ENCODE measurements at places on chromosomes 5 and 9.

DNA sequence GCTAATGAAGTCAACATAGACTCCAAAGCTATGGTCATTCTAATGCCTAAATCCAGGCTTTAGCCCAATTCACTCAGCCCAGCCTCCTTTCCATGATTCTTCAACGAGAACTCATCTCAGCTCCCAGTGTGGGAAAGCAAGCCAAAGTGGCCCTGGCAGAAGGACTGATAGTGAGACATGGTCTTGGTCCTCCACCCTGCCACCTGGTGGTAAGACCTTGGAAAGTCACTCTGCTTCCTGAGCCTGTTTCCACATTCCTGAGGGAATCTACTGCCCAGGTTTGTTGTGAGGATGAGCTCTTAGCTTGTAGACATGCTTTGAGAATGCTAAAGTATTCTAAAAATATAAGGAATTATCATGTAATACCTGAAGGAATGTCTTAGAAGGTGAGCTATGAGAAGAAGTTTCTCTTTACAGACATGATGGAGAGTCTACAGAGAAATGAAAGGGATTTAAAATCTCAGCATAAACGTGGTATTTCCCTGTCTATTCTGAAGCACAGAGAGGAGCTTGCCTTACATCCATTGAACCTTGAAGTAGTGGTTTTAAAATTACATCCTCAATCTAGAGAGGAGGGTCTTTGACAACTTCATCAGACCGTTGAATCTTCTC lies 173.5 kb downstream of the TRIM32 start:
- DNase-seq: no peak

DNA sequence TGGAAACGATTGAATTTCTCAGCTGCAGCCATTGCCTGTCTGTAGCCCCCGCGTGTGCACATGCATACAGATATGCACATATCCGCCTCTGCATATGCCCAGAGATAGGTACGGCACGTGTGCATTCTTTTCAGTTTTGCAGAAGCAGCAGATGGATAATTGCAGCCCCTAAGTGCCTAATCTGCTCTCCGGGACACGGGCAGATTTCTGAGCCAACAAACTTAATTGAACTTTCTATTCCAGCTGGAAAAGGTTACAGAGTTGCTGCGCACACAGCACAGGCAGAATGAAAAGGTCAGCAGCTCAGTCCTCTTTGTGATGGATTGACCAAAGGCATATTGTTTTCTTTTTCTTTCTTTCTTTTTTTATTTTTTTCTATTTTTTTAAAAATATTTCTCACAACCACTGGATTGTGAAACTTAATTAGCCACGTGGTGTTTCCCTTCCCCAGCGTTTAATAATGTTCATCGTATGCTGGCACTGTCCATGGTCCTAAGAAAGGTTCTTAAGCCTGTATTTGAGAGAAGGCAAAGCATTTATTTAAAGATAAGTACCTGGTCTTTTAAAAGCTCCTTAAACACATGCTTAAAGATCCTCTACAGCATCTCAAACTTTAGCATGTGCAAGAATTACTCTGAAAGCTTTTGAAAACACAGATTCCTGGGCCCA lies 270.2 kb upstream of the BRINP1 start:
- DNase-seq: no peak

- no peak for DNase-seq
These were observed 284.3 kb downstream of the CCDC171 start for GRCh38 chr9:15837079-15837679.

DNA sequence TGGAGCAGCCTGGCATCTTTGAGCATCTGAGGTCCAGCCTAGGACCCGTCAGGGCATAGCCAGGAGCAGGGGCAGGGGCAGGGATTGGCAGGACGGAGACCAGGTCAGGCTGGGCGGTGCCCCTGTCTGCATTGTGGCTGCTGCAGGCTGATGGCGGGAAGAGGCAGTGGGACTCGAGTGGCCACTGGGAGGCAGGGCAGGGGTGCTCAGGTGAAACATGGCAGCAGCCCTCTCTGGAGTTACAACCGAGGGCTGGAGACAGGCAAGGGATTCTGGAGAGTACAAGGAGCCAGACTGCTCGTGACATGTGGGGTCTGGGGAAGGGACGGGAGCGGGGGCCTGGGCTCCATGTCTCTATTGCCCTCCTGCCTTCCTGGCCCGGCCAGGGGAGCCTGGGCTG lies 97.4 kb upstream of the RAPGEF1 start:
- no peak for DNase-seq

DNA sequence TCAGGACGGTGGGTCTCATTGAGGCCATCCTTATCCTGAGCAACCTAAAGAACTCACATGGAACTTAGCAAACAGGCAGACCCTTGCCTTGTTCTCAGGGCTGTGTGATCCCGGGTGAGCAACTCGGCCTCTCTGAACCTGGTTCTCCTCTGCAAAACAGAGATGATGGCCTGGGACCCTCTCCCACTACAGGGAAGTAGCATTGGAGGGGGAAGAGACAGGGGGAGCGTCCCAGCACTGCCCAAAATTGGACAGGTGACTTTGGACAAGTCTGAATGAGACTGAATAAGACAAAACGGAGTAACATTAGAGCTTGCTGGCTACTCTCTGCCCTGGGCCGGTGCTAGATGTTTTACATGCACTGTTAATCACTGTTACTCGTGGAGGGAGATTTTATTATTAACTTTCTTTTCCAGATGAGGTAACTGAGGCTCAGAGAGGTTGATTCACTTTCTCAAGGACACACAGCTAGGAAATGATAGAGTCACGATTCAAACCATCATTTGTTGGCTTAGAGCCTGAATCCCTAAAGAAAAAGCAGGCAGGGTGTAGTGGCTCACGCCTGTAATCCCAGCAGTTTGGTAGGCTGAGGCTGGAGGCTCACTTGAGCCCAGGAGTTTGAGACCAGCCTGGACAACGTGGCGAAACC lies 136.4 kb downstream of the C9orf50 start:
- no peak for DNase-seq

- DNase-seq: no peak
These were observed 8.3 kb downstream of the HSD17B3 start for GRCh38 chr9:96293498-96294158.

- DNase-seq: no peak
These were observed 2.3 kb upstream of the GMCL2 start for GRCh38 chr5:178189433-178189832.

DNA sequence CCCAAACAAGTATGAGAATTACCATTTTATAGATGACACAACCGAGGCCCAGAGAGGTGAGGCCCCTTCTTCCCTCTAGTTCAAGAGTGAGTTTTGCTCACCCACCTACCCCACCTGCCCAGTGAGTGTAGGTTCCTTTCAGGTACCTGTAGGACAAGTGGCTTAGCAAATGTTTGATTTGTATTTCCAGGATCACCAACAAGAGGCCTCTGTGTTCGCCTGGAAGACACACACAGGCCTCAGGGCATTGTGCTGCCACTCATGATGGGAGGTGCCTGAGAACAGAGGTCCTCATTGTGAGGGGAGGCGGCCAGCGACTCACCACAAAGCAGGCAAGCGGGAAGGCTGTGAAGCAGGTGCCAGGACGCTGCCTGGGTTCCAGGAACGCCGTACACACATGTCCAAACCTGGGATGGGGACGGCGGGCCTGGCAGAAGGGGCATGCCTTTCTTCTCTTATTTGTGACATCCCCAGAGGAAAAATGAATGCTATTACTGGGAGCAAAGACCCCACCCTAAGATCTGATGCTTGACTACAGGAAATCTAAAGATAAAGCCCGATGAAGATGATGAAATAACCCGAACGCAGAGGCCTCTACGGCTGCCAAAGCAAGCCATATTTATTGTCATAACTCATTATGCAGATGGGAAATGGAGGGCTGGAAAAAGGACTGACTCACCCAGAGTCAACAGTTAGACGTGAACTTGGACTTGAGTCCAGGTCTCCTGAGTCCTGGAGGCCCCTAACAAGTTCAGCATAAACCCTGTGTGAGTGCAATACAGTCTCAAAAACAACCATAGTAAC lies 60.2 kb upstream of the SLC25A51 start:
- no peak for DNase-seq

DNA sequence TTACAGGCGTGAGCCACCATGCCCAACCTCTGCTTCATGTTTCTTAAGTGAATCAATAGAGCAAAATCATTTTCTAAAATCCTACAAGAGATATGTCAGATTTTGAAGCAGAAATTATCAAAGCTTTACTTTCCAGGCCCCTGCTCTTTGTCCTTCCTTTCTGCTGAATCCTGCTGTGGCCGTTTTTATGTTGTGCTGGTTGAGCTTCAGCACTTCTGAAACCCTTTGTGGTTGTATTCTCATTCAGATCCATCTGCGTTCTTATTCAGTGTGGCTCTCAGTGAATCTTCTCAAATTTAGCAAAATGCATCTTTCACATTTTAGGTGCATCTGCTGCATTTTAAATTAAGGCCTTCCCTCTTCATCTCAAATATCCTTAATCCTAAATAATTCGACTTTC lies 26.0 kb downstream of the JMY start:
- DNase-seq: no peak

DNA sequence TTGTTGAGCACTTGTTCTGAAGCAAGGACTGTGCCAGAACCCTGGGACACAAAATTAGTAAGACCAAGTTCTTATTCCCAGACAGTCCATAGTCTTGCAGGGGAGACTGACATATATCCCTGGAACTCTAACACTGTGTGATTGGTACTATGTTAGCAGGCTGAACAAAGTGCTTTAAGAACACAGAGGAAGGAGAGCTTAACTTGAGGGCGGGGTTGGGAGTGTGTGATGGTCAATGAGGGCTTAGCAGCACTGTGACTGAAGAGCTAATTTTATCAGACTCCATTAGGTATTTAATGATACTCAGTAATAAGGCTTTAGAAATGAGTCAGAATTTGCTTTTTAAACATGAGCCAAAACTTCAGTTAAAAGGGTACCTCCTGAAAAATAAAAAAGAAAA lies 14.9 kb upstream of the SPATA24 start:
- no peak for DNase-seq

GRCh38 chr9:113187929-113188595 lies 33.0 kb downstream of the FKBP15 start:
- DNase-seq: no peak

DNA sequence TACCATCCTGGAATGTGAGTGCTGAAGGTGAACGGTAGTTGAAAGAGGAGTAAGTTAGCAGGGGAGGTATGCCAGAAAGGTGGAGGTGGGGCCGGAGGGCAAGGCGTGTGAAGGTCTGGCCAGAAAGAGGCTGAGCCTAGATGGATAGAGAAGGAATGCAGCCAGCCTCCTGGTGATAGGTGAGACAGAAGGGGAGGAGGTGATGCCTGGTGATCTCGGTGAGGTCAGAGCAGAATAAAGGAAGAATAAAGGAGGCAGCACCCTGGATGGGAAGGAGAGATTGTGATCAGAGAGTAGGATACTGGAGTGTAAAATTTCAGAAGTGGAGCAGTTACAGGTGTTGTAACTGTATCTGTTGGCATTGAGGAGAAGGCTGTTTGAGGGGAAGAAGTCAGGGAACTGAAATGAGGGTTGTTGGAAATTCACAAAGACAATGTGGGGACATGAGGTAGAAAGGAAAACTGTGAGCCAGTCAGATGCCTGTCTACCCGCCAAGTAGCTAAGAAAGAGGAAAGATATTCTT lies 2.0 kb downstream of the GNG10 start:
- DNase-seq: no peak

- DNase-seq: no peak
These were observed 32.6 kb downstream of the MAPK9 start for GRCh38 chr5:180259260-180259611.

DNA sequence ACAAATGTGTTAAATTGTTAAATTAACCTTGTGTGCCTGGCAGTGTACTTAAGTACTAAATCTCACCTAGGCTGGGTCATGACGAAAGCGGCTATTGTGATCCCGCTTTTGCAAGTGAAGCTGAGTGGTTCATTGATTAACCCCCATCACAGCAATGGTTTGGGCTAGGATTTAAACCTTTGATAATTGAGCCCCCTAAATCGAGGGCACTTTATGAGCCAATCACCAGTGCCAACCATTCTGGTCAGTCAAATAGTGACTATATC lies 22.8 kb downstream of the HNRNPK start:
- DNase-seq: no peak

DNA sequence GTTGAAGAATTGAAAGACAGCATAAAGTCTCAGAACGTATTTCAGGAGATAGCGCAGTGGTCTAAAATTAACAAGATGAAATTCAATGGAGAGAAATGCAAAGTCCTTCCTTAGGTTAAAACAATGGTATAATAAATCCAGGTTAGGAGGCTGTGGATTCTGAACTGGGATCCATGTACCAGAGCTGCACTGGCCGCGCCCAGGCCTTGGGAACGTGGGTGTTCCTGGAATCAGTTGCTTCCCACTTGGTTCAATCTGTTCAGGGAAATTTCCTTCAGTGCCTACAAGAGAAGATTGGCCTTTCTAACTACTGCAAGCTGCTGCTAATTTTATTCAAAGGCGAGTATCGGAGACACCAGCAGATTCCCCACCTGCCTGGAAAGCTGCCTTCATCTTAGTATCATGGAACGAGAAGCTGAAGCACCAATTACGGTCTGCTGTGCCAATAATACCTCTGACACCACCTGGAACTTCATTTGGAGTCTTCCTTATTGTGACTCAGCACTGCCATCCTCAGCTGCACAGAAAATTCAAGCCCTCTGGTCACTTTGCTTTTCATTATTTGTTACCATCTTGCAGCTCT lies 14.3 kb upstream of the CTNND2 start:
- no peak for DNase-seq

GRCh38 chr5:133344266-133344665 lies 268.1 kb downstream of the FSTL4 start:
- no peak for DNase-seq

- no peak for DNase-seq
These were observed 1.5 kb downstream of the CSF2 start for GRCh38 chr5:132074772-132075718.

DNA sequence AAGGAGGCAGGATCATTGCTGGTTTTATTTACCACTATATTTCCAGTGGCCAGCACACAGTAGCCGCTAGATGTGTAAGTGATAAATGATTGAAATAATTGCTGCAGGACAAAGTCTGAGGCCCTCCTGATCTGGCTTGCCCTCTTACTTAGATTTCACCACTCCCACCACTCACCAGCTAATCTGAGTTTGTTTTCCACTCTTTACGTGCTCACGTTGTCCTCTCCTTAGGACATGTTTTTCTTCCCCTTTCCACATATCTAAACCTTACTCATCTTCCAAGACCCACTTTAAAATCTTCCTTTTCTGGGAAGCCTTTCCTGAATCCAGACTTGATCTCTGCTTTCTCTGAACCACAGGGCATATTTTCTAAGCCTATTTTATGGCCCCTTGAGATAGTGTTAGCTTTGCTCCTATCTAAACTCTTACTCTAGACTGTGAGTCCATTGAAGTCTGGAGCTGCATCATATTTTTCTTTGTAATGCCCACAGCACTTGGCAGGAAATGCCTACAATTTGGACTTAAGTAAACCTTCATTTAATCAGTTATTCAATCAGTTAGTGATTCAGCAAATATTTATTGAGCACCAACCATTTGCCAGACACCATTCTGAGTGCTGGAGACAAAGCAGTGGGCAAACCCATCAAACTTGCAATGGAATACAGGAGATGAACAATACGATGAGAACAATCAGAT lies 2.4 kb downstream of the TLR4 start:
- DNase-seq: no peak

DNA sequence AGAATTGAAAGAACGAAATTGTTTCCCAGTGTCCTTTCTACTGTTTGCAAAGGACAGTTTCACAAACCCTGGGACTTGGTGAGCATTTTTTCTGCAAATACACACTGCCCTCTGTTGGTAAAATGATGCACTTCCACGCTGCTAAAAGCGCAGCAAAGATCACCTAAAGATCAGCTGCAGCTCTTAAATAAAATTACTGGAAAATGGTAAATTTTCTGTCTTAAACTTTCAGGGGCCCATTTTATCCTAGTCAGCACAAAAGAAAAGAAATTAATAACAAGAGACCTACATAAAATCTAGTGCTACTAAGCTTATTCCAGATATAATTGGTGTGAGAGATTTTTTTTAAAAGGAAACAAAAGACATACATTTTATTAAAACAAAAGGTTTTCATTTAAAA lies 566.0 kb downstream of the CAAP1 start:
- DNase-seq: no peak
